ENCODE measurements at places on chromosomes 16 and 17.

- no peak for DNase-seq
These were observed 62.2 kb downstream of the C17orf67 start for GRCh38 chr17:56771563-56771962.

GRCh38 chr17:5283571-5284315, 1.7 kb downstream of the RABEP1 start:
- no peak for DNase-seq

DNA sequence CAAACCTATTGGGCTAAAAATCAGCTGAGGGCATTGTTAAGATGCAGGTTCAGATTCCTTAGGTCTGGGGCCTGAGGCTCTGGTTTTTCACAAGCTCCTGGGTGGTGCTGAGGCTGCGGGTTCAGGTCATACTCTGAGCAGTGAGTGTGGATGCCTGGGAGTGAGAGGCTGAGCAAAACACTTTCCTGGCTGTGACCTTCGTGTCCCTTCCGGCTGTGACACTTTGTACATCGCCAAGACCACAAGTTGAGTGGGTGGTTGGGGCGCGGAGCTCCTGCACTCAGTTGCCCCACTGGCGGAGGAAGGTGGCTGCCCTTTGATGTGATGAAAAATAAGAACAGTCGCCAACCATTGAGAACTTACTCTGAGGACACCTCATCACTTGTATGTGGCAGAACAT, 24.8 kb downstream of the CCR7 start:
- no peak for DNase-seq

- no peak for DNase-seq
These were observed 12.1 kb upstream of the SCN4A start for GRCh38 chr17:63984651-63985386.

Data from stimulated activated CD8-positive, alpha-beta memory T cell treated with anti-CD3 and anti-CD28 coated beads, Interleukin-4, amount 100 ng/mL, for 1 hour (primary cell).